ENCODE measurements at places on chromosomes 12 and 14.

- DNase-seq: no peak
Observed at GRCh38 chr14:104323551-104324175, 185.3 kb downstream of the KIF26A start.

DNA sequence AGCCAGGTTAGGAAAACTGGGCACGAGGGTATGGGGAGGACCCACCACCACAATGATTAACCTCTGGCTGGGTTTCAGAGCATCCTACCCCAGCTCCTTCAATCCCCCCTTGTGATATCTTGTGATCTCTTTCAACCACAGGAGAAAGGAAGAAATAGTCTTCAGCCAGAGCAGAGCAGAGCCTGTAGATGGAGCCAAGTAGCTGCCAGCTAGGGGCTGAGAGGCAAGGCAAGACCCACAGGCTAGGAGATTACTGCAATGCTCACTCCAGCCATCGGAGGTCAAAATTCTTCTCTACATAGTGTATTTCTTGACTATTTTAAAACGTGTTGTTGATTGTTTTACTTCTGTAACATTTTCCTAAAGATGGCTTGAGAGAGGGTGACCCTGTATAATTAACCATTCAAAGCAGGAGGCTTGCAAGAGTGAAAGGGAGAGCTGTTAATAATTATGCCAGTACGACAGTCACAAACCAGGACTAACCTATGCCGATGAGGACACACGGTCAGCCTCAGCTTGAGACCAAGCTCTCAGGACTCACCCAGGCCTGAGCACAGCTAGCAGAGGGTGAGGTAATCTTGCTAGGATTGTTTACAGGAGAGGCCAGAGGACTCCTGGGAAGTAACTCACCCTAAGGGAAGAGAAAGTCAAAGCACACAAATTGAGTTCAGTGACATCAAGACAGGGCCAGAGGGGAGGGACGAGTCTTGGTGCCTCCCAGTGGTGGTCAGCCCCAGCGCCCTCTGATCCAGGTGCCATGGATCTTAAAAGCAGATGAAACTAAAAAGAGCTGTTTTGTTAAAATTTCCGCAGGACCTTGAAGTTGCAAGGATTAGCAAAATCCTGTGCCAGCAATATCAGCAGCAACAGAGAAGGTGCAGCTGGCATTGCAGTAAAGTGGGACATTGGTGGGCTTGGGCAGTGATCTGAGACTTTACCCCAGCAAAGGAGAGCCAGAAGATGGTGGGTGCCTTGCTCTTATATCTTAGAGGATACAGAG, 29.8 kb upstream of the CDKN3 start:
- peak; percentile 16 for DNase-seq

GRCh38 chr12:26686408-26686807, 146.6 kb downstream of the ITPR2 start:
- DNase-seq: no peak

GRCh38 chr14:77040059-77040740, 11.7 kb upstream of the IRF2BPL start:
- DNase-seq: peak; percentile 99

- DNase-seq: no peak
Observed at GRCh38 chr14:105431256-105431655, 11.6 kb downstream of the MTA1 start.

GRCh38 chr12:93221841-93222240, 155.9 kb upstream of the NUDT4 start:
- no peak for DNase-seq

GRCh38 chr12:81249976-81250375, 172.1 kb downstream of the ACSS3 start:
- no peak for DNase-seq

- DNase-seq: no peak
Observed at GRCh38 chr14:106613256-106613655, 1086.9 kb downstream of the TMEM121 start.

DNA sequence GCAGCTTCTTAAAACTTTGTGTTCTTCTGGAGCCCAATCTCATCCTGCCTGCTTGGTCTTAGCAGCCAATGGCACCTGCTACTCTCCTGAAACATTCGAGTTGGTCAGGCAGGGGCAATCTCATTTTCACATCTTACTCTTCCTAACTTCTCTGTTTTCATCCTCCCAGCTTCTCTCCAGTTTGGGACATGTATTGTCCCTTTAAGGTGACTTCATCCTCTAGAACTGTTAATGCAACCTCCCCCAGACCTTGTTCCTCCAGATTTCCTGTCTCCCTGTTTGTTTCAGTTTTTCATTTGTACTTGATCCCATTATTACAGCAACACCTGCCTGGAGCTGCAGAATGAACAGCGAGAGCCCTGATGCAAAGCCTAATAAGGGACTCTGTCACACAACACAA, 31.3 kb downstream of the SERPINA11 start:
- DNase-seq: no peak

DNA sequence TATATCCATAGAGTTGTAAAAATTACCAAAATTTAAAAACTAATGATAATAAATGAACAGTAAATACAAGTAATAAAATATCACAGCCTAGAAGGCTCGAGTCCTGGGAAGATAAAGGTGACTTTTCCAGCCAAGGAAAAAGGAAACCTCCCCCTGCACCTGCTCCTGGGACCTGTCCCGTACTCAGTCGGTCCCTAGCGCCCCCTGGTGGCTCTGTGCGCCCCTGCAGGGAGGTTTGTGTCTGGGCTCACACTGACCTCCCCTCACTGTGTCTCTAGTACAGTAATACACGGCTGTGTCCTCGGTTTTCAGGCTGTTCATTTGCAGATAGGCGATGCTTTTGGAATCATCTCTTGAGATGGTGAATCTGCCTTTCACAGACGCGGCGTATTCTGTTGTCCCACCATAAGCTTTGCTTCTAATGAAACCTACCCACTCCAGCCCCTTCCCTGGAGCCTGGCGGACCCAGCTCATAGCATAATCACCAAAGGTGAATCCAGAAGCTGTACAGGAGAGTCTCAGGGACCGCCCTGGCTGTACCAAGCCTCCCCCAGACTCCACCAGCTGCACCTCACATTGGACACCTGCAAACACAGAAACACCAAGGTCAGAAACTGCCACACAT, 1030.4 kb downstream of the TMEM121 start:
- DNase-seq: peak; percentile 55

DNA sequence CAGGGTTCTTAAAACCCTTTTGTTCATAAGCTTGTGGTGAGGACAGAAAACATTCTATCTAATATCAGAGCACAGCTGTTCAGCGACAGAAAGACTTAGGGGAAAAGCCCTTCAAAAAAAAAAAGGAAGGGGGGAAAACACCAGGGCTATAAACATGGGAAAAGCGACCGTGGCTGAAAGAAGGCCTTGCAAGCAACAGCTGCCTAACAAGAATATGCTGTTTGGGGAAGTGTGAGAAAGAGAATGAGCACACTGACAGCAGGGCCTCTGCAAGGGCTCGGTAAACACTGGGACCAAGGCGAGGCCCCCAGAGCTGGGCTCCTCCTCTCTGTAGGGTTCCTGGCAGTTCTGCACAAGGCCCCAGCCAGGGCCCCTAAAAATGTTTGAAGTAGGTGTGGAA, 27.4 kb upstream of the CCND2 start:
- no peak for DNase-seq

- DNase-seq: peak; percentile 59
Observed at GRCh38 chr14:53306267-53306721, 153.2 kb upstream of the DDHD1 start.

- no peak for DNase-seq
Observed at GRCh38 chr12:19030180-19030579, 99.4 kb upstream of the PLEKHA5 start.

GRCh38 chr14:102408724-102409123, 46.0 kb downstream of the TECPR2 start:
- no peak for DNase-seq

DNA sequence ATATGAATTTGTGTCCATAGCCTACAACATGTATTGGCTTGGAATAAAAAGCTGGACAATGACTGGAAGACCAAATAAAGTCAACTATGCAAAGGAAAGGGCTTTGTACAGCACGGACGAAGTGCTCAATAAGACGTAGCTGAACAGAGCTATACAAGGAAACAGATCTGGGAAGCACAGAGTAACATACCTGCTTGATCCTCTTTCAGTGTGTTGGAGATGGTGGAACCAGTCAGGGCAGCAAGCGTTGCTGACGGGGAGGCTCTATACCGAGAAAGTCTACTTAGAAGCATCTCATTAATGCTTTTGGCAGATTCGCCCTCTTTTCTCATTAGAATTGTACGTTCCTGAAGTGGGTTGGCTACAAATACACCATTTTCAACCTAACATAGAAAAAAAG, 99.3 kb downstream of the HECTD4 start:
- no peak for DNase-seq

GRCh38 chr12:29534935-29535334, 37.4 kb upstream of the OVCH1 start:
- DNase-seq: no peak

DNA sequence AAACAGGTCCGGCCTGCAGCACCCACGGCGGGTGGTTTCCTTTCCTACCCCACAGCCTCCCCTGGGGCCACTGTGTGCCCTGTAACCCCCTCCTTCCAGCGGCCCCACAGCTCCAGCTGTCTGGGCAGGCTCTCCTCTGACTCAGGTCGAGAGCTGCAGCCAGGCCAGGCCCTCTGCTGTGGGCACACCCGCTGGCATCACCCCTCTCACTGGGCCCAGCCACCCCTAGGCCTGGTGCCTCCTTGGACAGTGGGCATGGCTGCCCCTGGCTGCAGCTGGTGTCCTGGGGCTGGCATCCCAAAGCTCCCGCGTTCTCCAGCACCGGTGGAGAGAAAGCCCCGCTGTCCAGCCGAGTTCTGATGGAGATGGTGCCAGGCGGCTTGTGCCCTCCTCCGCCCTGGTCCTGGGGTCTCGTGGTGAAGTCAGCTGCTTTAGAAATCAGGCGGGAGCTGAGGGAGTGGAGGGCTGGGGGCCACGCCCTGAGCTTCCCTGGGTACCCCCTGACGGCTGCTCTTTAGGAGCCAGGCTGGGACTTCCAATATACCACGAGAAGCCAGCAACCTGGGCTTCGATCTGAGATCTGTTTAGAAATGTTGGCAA, 114.9 kb downstream of the KIF26A start:
- DNase-seq: no peak

GRCh38 chr12:69003991-69004390, 71.0 kb upstream of the CPM start:
- DNase-seq: no peak

DNA sequence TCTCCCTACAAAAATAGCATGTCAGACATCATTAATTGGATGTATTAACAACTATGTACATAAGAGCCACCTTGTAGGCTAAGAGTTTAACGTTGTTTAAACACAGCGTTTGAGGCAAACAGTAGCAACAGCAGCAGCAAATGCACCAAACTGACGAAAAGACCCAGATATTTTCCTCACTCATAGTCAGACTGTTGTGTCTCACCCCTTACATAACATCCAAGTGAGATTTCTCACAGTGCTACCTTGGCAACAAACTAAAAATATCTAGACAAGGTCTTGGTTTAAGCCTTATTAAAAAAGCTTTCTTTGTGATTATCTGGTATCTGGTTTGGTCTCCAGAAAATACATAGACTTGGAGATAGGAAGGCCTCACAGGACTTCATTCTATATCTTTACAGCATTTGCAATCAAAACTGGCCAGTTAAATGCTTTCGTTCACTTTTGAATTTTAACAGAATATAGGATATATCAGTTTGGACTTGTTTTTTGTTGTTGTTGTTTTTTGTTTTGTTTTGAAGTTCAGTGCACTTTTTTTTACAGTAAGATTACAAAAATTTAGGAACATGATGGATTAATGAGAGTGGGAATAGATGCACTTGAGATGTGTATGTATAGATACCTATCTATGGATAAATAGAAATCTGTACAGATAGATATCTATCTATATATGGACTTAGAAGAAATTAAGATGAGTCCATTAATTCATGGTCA, 4.1 kb downstream of the BHLHE41 start:
- no peak for DNase-seq

DNA sequence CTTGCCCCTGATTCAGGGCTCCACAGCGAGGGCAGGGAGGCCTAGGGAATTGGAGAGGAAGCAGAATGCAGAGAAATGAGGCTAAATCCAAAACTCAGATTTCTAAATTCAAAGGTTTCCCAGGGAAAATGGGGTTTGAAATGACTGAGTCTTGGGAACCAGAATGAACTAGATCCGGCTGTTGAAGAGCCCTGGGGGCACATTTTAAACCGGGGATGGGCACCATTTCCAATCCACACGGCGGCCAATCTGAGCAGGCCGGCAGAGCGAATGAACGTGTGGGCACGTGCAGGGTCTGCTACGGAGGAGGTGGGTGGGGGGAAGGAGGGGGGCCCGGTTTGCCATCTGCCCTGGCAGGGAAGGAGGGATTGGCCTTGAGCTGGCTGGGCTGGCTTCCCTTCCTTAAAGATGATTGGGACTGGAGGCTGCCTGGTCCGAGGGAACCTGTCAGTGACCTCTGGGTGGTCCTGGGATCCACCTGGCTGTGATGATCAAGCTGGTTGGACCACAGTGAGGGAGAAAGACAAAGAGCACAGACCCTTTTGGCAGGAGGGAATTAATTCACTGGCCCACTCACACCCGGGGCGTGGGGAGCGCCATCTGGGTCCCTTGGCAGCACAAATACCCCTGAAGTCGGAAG, 161.0 kb downstream of the RBM19 start:
- no peak for DNase-seq

DNA sequence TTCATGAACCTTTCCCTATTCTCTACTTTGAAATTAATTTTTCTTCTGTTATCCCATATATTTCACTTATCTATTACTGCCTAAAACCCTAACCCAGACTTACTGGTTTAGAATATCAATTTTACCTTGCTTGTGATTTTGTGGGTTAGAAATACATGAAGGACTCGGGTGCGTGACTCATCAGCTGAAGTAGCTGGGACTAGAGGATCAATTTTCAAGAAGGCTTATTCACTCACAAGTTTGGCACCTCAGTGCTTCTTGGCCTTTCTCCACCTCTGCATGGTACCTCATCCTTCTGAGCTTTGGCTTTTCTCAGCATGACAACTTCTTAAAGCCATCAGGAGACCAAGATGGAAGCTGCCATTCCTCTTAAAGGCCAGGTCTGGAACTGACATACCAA, 57.8 kb downstream of the TMEM117 start:
- DNase-seq: no peak

- no peak for DNase-seq
Observed at GRCh38 chr12:46663318-46663717, 162.5 kb downstream of the SLC38A4 start.

DNA sequence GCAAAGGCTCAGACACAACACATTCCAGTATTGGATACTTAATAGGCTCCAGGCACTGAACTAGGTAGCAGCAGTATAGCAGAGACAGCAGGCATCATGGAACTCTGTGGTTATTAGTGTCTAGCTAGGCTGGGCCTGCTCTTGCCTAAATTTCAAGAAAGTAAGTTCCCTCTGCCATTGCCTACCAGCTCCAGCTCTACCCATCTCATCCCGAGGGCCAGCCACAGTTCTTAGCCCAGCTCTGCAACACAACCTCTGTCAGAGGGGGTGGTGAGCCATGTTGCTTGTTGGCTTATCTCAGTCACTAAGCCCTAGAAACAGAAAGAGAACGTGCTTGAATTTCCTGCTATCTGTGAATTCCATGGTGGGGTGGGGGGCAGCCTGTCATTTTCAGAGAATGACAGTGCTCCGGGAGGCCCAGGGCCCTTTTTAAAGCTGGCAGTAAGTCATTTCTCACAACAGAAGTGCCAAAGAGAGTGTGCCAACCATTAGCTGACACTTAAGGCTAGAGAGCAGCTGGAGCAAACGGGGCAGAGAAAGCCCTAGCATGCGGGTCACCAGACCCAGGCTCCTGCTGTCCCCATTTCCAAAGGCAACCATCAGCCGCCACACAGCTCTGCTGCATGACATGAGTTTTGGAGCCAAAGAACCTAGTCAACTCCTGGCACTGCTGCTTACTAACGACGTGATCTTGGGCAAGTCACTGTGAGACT, 105.9 kb downstream of the PRMT8 start:
- no peak for DNase-seq

GRCh38 chr14:61090432-61091216, 109.6 kb downstream of the SLC38A6 start:
- no peak for DNase-seq

GRCh38 chr12:6635856-6636531, at the start of gene LPAR5:
Gene LPAR5 (minus strand): TSS chr12:6635959. CDS start chr12:6621248, 14,711 bp downstream.
- DNase-seq: no peak

All from SHP77 (cell line).